ENCODE measurements at places on chromosomes 4 and X. TPM values are rescaled to one million over a fixed set of nuclear protein-coding genes. Genes with fewer than 3 reads are reported as not detected.

The CYTL1 gene
- total RNA-seq, result 67.3 TPM

- no peak for DNase-seq
These were observed 30.1 kb upstream of the SCOC start for GRCh38 chr4:140343303-140343702.

DNA sequence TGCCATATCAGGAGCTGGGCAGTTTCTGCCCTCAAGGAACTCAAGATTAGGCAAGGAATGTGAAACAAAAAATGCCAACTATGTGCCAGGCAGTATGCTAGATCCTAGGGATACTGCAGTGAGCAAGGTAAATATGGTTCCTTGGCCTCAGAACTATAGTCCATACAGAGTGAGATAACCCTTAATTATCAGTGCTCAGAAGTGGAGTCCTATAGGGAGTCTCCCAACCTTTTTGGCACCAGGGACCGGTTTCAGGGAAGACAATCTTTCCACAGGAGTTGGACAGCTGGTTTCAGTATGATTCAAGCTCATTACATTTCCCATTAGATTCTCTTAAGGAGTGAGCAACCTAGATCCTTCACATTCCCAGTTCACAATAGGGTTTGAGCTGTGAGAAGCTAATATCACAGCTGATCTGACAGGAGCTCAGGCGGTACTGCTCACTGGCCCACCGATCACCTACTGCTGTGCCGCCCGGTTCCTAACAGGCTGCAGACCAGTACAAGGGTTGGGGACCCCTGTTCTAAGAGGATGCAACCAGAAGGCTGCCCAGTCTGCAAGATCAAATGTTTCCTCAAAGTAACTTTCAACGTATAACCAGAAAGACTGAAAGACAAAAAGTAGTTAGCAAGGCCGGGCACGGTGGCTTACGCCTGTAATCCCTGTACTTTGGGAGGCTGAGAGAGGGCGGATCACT is 1.7 kb upstream of the SRP72 start:
- no peak for DNase-seq

DNA sequence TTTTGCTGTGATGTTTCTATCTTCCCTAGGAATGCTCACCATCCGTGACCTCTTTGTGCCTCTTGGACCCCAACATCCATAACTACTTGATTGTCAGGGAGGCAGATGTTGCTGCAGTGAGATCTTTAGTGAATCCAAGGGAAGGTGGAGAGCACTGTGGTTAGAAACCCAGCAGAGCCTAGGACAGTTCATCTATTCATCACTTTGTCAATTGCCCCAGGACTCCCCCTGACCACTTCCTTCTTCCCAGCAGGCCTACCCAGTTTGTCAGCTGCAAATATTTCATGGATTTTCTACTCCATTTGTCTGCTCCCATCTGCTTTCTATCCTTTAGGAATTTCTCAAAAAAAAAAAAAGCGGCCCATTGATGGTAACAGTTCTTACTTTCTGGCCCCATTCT is 942.8 kb downstream of the PCDH7 start:
- no peak for DNase-seq

- no peak for DNase-seq
These were observed 34.6 kb downstream of the LAMTOR3 start for GRCh38 chr4:99859618-99860017.

- peak; percentile 36 for DNase-seq
These were observed 55.1 kb downstream of the NBDY start for GRCh38 chrX:56783996-56784620.

The SERTM2 gene
- total RNA-seq, result not detected

- no peak for DNase-seq
These were observed 83.5 kb upstream of the RAPGEF2 start for GRCh38 chr4:159019356-159019755.

GRCh38 chr4:145936997-145937901 is 1.4 kb downstream of the ZNF827 start:
- DNase-seq, result peak; percentile 90

GRCh38 chr4:153655928-153656327 is 28.2 kb upstream of the TLR2 start:
- no peak for DNase-seq

Measured in chondrocyte (in vitro differentiated cells).